Sciatic nerve (tissue), 2 donors: ENCODE measurements at places on chromosomes 2 and 18. TPM values are rescaled to one million over a fixed set of nuclear protein-coding genes. Genes with fewer than 3 reads are reported as not detected.

GRCh38 chr2:138059487-138060300 lies 95.4 kb downstream of the HNMT start:
- no peak for DNase-seq

DNA sequence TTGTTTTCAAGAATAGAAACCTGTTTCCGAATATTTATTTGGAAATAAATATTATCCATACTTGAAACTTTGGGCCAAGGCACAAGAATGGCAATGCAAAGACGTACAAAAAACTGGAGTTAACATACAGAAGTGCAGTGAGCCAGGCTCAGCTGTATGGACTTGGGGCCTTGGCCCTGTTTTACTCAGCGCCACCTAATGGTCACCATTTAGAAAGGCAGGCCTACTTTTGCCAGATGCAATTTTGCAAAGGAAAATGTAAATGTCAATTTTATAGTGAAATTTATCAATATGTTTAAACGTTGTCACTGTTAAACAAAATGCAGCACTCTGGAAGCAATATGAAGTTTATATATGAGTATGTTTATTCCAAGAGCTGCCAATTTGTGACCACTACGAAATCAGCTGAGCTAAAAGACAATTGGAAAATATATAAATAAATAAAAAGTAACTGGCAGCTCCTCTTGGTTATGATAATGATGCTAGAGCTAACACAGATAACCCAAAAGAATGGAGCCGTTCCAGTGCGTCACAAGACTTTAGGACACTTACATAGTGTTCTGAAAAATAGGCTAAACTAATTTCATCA lies 155.0 kb downstream of the ARHGAP15 start:
- no peak for DNase-seq

DNA sequence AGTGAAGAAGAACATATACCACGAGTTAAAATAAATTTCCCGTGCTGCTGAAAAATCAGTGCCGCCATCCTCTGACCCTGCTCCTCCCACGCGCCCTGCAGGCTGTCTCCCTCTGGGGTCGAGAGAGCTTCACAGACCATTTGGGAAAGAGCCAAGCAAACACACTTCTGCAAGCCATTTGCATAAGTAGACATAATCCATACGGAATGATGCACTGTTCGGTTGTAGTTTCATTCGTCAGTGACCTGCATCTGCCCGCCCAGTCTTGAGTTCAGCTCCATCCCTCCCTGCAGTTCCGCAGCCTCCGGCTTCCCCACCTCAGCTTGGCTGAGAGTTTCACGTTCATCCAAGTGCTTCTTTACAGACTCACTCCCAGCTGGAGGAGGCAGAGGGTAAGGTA lies 69.6 kb downstream of the TRAPPC12 start:
- no peak for DNase-seq

- no peak for DNase-seq
These were observed 971.2 kb upstream of the PIK3C3 start for GRCh38 chr18:40983835-40984234.

The PLA2R1 gene
- 31.6 TPM for total RNA-seq

The PDCD1 gene
- total RNA-seq = 0.27 TPM

The DSG1 gene
- total RNA-seq = 0.04 TPM

The RELCH gene
- 39.9 TPM for total RNA-seq

The NTSR2 gene
- total RNA-seq = not detected

The CDKL4 gene
- total RNA-seq = 0.53 TPM
